Neural crest cell (in vitro differentiated cells): ENCODE measurements at places on chromosomes 2 and 18.

DNA sequence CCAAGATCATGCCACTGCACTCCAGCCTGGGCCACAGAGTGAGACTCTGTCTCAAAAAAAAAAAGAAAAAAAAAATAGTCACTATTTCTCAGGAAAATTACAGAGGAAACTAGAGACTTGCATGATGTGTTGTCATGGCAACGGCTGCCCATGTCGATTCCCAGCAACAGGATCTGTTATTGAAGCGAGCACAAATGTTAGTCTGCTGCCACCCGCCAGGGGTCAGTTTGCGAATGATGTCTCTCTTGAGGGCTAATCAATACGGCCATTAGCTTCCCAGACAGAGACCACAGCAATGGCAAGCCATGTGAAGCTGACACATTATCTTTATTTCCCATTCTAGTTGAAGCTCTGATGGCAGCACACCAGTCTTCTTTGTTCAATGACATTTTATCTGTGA is 32.4 kb upstream of the ACYP2 start:
- H3K27ac ChIP-seq = no peak overlapping the region
- peaks cover 24% of the 10 kb centered on the region for H3K27me3 ChIP-seq
- peak; percentile 35 for DNase-seq
- no peaks in the 10 kb centered on the region for H3K36me3 ChIP-seq

GRCh38 chr2:19851116-19851695 is 50.6 kb downstream of the TTC32 start:
- no peak for DNase-seq
- H3K27me3 ChIP-seq = peaks cover 2% of the 10 kb centered on the region
- no peak overlapping the region for H3K4me3 ChIP-seq
- no peaks in the 10 kb centered on the region for H3K4me1 ChIP-seq

- H3K27me3 ChIP-seq = no peaks in the 10 kb centered on the region
- no peak overlapping the region for H3K4me3 ChIP-seq
- no peak for DNase-seq
- H3K36me3 ChIP-seq = no peaks in the 10 kb centered on the region
- H3K27ac ChIP-seq = no peak overlapping the region
These were observed 6.3 kb downstream of the KIAA2012 start for GRCh38 chr2:202079310-202079709.

- DNase-seq = no peak
- no peaks in the 10 kb centered on the region for H3K27me3 ChIP-seq
- no peak overlapping the region for H3K4me3 ChIP-seq
- no peaks in the 10 kb centered on the region for H3K36me3 ChIP-seq
- H3K27ac ChIP-seq = no peak overlapping the region
These were observed 241.0 kb downstream of the FSIP2 start for GRCh38 chr2:185979546-185980071.

- DNase-seq = no peak
- H3K27me3 ChIP-seq = no peaks in the 10 kb centered on the region
- H3K36me3 ChIP-seq = peaks cover 20% of the 10 kb centered on the region
- no peaks in the 10 kb centered on the region for H3K4me1 ChIP-seq
These were observed 29.1 kb downstream of the AFG3L2 start for GRCh38 chr18:12347895-12348294.

- H3K27ac ChIP-seq = no peak overlapping the region
- peaks cover 7% of the 10 kb centered on the region for H3K4me1 ChIP-seq
- no peak for DNase-seq
- no peak overlapping the region for H3K4me3 ChIP-seq
- no peaks in the 10 kb centered on the region for H3K27me3 ChIP-seq
- peaks cover 8% of the 10 kb centered on the region for H3K36me3 ChIP-seq
These were observed 34.9 kb downstream of the OSBPL1A start for GRCh38 chr18:24362757-24363156.

DNA sequence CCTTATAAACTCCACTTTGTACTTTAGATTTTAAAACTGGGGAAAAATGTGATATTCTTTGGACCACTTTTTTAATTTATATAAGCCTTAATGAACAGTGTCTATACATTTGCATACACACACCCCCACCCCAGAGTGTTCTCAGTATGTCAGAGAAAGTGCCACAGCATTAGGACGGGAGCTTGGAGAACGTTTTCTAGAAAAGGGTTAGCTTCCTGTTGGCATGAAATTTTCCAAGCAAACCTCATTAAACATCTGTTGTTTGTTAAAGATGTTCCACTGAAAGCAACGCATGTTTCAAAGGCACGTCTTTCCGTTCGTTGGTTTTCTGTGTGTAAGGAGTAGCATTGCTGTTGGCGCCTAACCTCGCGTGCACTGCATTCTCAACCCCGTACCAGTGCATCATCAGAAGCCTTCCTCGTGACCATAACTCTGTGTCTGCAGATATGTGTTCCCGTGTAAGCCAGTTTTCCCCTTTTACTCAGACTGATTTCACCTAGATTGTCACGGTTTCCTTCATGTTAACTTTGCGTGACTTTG is 228.5 kb downstream of the ALPK2 start:
- no peak for DNase-seq
- peaks cover 10% of the 10 kb centered on the region for H3K4me1 ChIP-seq
- H3K27me3 ChIP-seq = no peaks in the 10 kb centered on the region
- no peak overlapping the region for H3K4me3 ChIP-seq

DNA sequence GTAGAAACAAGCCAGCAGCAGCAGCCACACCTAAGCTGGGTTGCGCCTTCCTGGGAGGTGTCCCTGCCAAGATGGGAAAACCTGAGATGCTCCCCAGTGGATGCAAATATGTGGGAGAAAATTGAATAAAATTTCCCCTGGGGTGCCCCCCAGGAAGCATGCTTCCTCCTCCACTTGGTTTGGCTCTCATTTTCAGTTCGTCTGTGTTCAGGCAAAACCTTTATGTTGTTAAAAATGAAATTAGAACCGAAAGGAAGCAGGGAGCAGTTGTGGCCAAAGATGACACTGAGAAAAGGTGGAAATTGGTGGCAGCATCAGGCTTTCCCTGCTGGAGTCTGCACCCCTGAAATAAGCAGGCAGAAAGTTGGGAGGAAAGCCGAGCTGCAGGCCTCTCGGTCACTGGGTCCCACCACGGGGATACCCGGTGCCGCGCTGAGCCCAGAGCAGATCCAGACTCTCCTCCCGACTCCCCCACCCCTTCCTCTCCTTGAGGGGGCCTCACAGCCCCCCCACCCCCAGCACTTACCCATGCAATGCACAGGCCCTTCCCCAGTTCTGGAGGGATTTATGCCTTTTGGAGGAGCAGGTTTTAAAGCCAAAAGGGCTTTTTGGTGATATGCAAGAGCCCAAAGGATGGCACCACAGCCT is 267.7 kb upstream of the SPRED2 start:
- no peaks in the 10 kb centered on the region for H3K36me3 ChIP-seq
- no peaks in the 10 kb centered on the region for H3K4me1 ChIP-seq
- no peak for DNase-seq
- H3K27me3 ChIP-seq = peaks cover 3% of the 10 kb centered on the region

DNA sequence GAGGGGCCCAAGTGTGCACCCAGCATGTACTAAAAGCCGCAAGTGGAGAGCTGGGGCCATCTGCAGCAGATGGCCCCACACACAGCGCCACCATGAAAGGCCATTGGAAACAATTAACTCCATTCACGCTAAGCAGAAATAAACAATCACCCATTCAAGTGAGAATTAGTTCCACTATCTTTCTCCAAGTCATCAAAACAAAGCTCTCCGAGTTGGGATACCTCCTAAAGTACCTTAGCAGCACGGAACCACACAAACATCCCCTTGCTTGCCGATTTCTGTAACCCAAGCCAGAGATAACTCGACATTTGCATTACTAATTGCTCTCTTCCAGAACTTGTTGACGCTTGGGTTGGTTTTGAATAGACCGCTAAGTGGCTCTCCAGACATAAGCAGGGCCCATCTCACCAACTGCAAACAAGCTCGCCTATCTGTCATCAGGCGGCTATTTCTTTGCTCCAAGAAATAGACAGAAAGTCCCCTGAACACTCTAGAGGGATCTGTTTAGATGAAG is 840.6 kb upstream of the SALL3 start:
- H3K4me3 ChIP-seq = peak overlapping the region; percentile 16
- H3K36me3 ChIP-seq = no peaks in the 10 kb centered on the region
- H3K27me3 ChIP-seq = no peaks in the 10 kb centered on the region

DNA sequence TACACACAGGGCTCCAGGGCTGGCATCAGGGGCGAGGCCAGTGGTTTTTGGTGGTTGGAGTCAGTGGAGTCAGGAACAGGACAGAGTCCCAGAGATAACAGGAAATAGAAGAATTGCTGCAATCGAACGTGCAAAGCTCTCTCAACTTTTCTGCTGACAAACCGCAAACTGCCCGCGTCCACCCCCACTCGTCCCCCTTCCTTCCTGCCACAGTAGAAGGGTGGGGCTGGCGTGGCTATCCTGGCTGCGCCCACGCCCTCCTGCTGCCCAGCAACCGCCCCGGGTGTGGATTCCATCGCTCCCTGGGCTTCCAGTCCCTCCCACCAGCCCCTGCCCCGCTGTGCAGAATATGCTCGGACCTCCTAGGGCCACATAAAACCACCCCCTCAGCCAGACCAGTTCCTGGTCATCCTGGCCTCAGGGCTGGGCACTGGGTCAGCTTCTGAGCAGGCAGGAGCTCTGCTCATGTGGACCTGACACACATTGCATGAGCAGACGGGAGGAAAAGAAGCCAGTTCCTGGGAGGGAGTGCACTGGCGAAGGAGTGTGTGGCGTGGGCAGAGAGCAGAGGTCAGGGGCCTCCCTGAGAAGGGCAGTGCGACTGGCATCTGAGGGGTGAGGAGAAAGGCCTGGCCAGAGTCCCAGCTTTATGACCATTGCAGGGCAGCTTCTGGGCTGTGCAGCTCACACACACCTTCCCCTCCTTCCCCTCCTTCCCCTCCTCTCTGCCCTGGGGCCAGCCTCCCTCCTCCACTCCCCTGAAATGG is 85.4 kb upstream of the ATG16L1 start:
- H3K27me3 ChIP-seq = no peaks in the 10 kb centered on the region
- no peak for DNase-seq
- no peak overlapping the region for H3K4me3 ChIP-seq
- no peaks in the 10 kb centered on the region for H3K36me3 ChIP-seq
- H3K27ac ChIP-seq = no peak overlapping the region

DNA sequence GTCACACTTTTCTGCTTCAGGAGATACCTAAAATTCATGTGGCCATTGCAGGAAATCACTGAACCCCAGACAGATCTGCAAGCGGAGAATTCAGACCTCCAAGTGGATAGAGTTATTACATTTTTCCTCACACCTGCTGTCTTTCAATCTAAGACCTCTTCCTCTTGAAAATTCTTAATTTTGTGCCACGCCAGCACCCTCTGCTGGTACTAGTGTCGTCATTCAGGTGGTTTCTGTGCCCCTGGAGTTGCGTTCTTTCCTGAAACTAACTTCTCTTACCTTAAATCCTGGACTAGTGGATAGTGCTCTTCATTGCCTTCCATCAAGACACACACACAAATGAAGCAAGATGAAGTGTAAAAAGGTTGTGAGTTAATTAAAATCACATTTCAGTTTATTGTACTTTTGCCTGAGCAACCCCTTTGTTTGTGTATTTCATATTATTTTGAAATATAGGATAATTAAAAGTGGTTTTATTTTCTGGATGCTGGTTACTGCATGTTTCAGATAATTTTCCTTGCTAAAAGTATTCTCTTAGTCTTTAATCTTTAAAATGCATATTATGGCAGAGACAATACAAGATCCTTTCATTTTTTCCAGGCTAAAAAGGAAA is 1.6 kb upstream of the DNER start:
- no peak overlapping the region for H3K27ac ChIP-seq
- peak; percentile 21 for DNase-seq
- peaks cover 85% of the 10 kb centered on the region for H3K27me3 ChIP-seq
- H3K4me1 ChIP-seq = peaks cover 8% of the 10 kb centered on the region
- peak overlapping the region; percentile 78 for H3K4me3 ChIP-seq

DNA sequence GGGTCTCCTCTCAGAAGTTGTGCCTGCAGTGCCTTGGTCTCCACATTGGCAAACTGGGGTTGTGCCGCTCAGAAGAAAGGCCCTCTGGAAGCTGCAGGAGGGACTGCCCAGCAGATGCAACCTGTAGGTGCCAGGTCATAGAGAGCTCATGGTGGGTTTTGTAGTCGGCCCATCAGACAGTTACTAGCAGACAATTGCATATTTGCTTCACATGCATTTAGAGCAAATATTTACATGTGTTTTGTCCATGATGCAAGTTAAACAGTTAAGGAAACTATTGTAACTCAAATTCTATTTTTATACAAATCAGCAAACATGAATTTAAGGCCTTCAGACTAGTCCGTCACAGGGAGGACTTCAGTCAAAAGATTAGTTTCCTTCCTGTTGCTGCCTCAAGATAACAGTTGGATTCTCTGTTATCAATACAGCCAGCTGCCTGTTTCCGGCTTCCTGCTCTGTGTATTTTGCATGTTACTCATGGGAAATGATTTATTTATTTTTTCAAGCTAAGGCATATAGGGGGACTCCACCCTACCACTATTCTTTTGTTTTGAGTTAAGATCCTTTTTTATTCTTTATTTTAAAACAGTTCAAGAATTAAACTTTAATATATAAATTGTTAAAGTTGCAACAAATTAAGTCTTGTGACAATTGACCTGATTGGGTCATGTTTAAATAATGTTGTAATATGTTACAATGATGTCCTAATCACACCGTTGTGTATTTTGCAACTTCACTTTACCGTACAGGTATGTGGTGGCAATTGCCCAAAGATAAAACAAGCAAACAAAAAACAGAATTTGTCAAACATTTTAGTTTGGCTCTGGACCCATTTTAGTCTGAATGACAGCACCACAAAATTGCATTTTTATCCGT is 133.5 kb downstream of the SPTBN1 start:
- H3K4me1 ChIP-seq = peaks cover 43% of the 10 kb centered on the region
- peaks cover 2% of the 10 kb centered on the region for H3K36me3 ChIP-seq
- no peak overlapping the region for H3K4me3 ChIP-seq
- DNase-seq = no peak
- H3K27ac ChIP-seq = no peak overlapping the region
- no peaks in the 10 kb centered on the region for H3K27me3 ChIP-seq

DNA sequence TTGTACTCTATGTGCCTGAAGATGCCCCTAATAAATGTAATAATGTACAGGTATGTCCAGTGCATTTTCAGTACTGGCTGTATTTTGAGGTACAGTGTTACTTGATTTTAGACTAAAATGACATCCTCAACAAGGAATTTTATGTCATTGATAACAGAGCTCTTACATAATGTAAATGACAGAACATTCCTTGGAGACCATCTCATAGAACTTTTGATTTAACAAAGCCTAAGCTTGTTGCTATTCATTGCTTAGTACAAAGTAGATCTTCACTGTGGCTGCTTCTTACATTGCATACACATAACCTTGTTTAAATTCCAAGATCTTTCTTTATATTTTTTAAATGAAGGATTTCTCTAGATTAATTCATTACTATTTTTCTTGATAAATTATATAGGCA is 24.1 kb downstream of the DYNC1I2 start:
- H3K27ac ChIP-seq = no peak overlapping the region
- H3K4me1 ChIP-seq = peaks cover 10% of the 10 kb centered on the region
- DNase-seq = no peak
- H3K36me3 ChIP-seq = peaks cover 3% of the 10 kb centered on the region
- H3K27me3 ChIP-seq = no peaks in the 10 kb centered on the region
- H3K4me3 ChIP-seq = no peak overlapping the region

- no peaks in the 10 kb centered on the region for H3K36me3 ChIP-seq
- H3K4me3 ChIP-seq = peak overlapping the region; percentile 90
- peak overlapping the region; percentile 5 for H3K27ac ChIP-seq
- H3K4me1 ChIP-seq = peaks cover 4% of the 10 kb centered on the region
- peaks cover 41% of the 10 kb centered on the region for H3K27me3 ChIP-seq
These were observed 12.6 kb upstream of the MLPH start for GRCh38 chr2:237474442-237474911.

- no peaks in the 10 kb centered on the region for H3K27me3 ChIP-seq
- no peaks in the 10 kb centered on the region for H3K36me3 ChIP-seq
- no peak for DNase-seq
- no peak overlapping the region for H3K27ac ChIP-seq
- H3K4me3 ChIP-seq = no peak overlapping the region
- H3K4me1 ChIP-seq = no peaks in the 10 kb centered on the region
These were observed 288.5 kb upstream of the HNMT start for GRCh38 chr2:137675584-137676327.
